ENCODE measurements at places on chromosomes 2 and 18.

- DNase-seq: peak; percentile 84
Observed at GRCh38 chr2:66574701-66575624, 140.0 kb downstream of the MEIS1 start.

- DNase-seq: no peak
Observed at GRCh38 chr18:2736823-2737222, 81.3 kb downstream of the SMCHD1 start.

GRCh38 chr2:55099878-55100820, 49.9 kb upstream of the RTN4 start:
- peak; percentile 58 for DNase-seq

- DNase-seq: no peak
Observed at GRCh38 chr2:60555783-60556139, 2.3 kb upstream of the BCL11A start.
